K562 (cell line): ENCODE measurements at places on chromosomes 16 and 17. TPM values are rescaled to one million over a fixed set of nuclear protein-coding genes. Genes with fewer than 3 reads are reported as not detected.

DNA sequence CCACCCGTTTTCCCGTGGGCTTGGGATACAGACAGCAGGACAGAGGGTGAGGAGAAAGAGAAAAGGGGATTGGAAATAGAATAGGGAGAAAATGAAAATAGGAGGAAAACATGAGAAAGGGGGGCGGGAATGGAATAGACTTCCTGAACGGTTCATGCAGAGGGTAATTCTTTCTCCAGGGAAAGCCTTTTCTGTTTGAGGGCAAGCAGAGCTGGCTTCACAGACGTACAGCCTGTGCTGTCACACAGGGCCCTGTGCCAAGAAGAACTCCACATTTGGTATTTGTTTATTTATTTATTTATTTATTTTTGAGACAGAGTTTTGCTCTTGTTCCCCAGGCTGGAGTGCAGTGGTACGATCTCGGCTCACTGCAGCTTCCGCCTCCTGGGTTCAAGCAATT, 12.0 kb downstream of the MILR1 start:
- DNase-seq, result no peak
- H3K4me3 ChIP-seq, result no peak overlapping the region
- no peaks in the 10 kb centered on the region for H3K4me1 ChIP-seq
- H3K36me3 ChIP-seq, result no peaks in the 10 kb centered on the region
- no peak overlapping the region for H3K27ac ChIP-seq
- no peaks in the 10 kb centered on the region for H3K27me3 ChIP-seq

DNA sequence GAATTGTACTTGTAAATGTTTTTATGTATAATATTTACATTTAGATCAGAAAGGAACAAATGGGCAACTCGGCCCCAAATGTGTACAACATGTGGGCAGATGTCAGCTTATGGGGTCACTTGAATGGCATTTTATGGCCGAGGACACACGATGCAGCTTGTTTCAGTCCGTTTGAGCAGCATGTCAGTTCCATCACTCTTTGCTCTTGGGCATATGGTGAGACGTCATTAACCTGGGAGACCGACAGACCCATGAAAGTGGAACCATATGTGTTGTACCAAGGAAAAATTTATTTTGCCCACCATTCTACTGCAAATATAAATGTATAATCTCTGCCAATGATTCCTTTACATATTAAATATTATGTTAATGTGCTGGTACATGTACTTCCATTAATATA, 561.9 kb upstream of the SOX9 start:
- no peak overlapping the region for H3K4me3 ChIP-seq
- DNase-seq, result no peak
- no peaks in the 10 kb centered on the region for H3K27me3 ChIP-seq
- H3K36me3 ChIP-seq, result no peaks in the 10 kb centered on the region
- no peak overlapping the region for H3K27ac ChIP-seq

DNA sequence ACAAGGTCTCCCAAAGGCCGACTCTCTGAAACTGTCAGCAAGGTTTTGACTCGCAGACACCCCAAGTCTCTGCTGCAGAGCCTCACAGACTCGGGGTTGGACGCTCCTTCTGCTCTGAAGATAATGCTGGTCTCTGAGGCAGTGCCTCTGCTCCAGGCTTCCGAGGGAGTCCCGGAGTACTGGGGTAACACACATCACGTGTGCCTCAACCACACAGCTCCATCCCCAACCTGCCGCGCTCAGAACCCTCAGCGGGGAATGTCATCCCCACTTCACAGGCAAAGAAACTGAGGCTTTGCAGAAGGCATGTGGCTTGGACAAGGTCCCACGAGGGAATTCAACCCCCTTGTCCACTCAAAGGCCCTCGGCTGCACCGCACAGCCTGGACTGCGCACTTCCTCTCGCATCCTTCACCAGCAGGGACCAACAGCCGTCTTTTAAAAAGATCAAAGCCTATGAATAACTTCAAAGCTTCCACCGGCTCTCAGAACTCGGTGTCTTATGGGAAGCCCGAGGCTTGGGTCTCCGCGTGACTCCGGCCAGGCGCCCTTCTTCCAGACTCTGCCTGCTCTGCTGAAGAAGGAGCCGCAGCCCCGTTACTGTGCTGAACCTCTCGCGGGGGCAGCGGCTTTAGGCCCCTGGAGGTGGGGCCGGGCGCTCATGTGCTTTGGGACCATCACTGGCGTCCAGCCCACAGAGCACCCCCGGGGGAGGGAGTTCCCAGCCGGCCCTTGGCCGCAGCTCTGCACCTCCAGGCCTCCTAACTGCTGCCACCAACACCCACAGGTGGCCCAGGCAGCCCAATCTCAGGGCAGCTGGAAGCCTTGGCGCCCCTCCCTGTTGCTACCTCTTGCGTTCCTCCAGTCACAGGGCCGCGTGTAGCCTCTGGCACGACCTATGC, 2.2 kb downstream of the TMEM204 start:
- H3K4me3 ChIP-seq, result no peak overlapping the region
- H3K36me3 ChIP-seq, result no peaks in the 10 kb centered on the region
- peak; percentile 55 for DNase-seq
- no peak overlapping the region for H3K27ac ChIP-seq
- peaks cover 77% of the 10 kb centered on the region for H3K4me1 ChIP-seq

DNA sequence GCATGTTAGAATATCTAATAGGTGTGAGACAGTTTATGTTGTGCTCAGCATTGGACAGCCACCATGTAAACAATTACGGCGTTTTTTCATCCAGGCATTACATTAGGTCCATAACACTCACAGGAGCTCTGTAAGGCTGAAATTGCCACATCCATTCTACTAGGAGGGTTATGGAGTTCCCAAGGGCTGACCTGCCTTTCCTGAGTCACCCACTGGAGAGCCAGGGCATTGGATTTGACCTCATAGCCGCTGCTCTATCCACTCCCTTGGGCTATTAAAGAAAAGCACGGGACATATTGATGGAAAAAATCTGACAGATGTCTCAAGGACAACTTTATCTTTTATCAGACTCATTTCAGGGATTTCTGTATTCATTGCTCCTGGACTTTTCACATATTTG, 306.3 kb upstream of the HSBP1 start:
- no peaks in the 10 kb centered on the region for H3K4me1 ChIP-seq
- H3K27me3 ChIP-seq, result no peaks in the 10 kb centered on the region
- H3K27ac ChIP-seq, result no peak overlapping the region
- no peak overlapping the region for H3K4me3 ChIP-seq

DNA sequence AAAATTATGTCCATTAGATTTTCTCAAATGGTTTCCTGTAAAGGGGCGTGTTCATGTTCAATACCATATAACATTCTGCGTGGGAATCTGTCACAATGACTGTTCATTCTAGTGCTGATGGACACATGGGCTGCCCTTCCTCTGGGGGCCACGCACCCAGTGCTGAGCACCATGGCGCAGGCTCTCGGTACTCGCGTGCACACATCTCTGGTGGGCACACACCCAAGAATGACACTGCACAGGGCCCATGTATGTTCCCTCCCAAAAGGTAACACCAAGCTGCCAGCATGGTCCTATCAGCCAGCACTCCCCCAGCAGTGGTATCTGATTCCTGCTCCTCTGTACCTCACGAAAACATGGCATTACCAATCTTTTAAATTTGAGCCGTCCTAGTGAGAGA, 13.7 kb downstream of the B9D1 start:
- no peaks in the 10 kb centered on the region for H3K27me3 ChIP-seq
- DNase-seq, result no peak
- H3K4me3 ChIP-seq, result no peak overlapping the region
- no peak overlapping the region for H3K27ac ChIP-seq

DNA sequence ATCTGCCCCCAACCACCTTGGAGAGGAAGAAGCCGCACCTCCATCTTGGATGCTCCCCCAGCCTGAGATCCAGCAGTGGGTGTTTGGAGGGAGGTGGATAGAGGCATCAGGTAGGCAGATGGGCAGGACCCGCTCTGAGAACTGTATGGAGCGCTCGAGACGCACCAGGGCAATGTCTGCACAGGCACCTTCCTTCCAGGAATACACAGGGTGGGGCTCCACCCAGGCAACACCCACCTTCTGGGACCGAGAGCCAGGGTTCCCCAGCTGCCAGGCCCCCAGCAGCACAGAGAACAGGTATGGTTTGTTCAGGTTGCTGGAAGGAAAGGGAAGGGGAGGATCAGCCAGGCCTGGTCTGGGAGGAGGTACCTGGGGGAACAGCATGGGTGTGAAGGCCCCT, 2.4 kb downstream of the PRSS22 start:
- H3K4me3 ChIP-seq, result no peak overlapping the region
- peak; percentile 3 for DNase-seq
- peaks cover 2% of the 10 kb centered on the region; the same call in 1 of the 3 replicates for H3K4me1 ChIP-seq
- H3K27me3 ChIP-seq, result no peaks in the 10 kb centered on the region
- no peak overlapping the region for H3K27ac ChIP-seq

- peaks cover 74% of the 10 kb centered on the region; the same call in 2 of the 3 replicates for H3K36me3 ChIP-seq
- H3K4me3 ChIP-seq, result no peak overlapping the region
- DNase-seq, result no peak
- peak overlapping the region; percentile 62 for H3K27ac ChIP-seq
Observed at GRCh38 chr17:38898291-38898679, 27.1 kb upstream of the LASP1NB start.

DNA sequence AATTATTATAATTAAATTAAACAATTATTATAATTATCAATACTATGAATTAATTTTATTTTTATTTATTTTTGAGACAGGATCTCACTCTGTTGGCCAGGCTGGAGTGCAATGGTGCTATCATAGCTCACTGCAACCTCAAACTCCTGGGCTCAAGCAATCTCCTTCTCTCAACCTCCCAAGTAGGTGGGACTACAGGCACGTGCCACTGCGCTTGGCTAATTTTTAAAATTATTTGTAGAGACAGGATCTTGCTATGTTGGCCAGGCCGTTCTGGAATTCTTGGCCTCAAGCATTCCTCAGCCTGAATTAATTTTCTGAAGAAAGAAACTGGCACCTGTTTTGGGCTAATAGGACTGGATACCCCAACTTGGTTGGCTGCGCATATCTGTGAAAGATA, 10.3 kb downstream of the GNA13 start:
- H3K36me3 ChIP-seq, result peaks cover 63% of the 10 kb centered on the region
- no peak for DNase-seq
- no peaks in the 10 kb centered on the region for H3K27me3 ChIP-seq
- H3K27ac ChIP-seq, result no peak overlapping the region

DNA sequence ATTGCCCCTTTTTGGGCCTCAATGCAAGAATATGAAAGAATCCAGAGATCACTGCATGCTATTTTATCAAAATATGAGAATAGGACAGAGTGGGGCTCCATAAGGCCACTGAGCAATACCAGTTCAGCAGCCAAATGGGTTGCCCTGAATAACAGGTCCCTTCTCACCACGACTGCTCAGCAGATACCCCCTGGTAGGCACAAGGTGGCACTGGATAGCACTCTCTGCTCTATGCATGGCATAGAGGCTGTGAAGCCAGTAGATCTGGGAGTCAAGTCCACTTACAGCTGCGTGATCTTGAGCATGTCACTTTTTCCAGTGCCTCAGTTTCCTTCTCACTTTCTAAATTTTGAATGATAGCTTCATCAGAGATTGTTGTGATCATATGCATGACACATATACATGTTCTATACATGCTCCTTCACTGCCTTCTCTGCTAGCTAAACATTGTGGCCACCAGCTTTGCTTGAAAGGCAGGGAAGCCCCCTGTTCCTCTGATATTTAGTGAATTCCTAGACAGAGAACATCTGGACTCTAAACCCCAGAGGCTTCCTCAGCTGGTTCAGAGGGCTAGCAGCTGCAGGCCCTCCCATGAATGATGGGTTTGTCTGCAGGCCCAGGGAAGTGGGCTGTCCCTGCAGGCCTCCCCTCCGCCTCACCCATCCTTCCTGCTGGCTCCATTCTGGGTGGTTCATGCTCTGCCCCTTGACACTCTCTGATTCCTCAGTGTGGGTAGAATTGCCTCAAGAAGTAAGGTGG, 84.9 kb upstream of the ASIC2 start:
- no peaks in the 10 kb centered on the region; the same call in 2 of the 3 replicates for H3K27me3 ChIP-seq
- H3K4me1 ChIP-seq, result no peaks in the 10 kb centered on the region
- no peak for DNase-seq
- H3K36me3 ChIP-seq, result no peaks in the 10 kb centered on the region
- no peak overlapping the region for H3K27ac ChIP-seq

The ZNF597 gene
- total RNA-seq, result 0.36 and 0.42 TPM in 2 replicates

The TRIM72 gene
- total RNA-seq, result not detected in 2 replicates

The ZP2 gene
- not detected in 2 replicates for total RNA-seq

The MPRIP gene
- total RNA-seq, result 71.0 and 72.6 TPM in 2 replicates

The DLX4 gene
- 1.7 TPM in 2 replicates for total RNA-seq
